ENCODE measurements at places on chromosomes 11 and 22. TPM values are rescaled to one million over a fixed set of nuclear protein-coding genes. Genes with fewer than 3 reads are reported as not detected.

- DNase-seq: peak; percentile 86
These were observed 69.9 kb downstream of the MPPED1 start for GRCh38 chr22:43481568-43482317.

GRCh38 chr22:23073526-23074229, 3.4 kb downstream of the GNAZ start:
- DNase-seq: peak; percentile 21

DNA sequence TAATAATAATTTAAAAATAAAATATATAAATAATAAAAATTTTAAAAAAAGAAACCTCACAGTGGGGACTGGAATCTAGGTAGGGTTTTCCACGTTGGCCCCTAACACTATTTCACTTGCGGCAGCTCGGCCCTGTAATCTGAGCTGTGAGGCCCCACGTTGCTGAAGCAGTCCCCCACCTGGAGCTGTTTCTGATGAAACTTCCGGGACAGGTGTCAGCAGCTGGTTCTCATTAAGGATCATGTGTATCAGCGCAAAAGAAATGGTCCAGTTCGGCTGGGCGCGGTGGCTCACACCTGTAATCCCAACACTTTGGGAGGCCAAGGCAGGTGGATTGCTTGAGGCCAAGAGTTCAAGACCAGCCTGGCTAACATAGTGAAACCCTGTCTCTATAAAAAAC, 17.3 kb downstream of the RHOD start:
- DNase-seq: peak; percentile 5

GRCh38 chr11:35600331-35600838, 17.9 kb upstream of the FJX1 start:
- peak; percentile 48 for DNase-seq

DNA sequence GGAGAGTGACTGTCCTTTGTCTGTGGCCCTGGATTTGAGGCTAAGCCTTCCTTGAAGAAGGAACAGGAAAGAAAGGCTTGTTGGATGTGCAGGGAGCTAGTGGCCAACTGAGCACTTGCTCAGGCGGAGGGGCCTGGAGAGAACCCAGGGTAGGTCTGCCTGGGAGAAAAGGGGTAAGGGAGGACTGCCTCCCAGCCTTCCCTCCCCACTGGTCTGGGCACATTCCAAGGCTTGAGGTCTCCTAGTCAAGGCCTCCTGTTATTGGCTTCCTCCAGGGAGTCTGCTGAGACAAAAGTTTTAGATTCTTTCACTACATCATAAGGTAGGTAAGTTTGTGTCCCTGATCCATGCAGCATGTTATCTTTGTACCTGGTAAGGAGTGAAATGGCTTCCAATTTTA, 15.2 kb downstream of the KCNQ1OT1 start:
- no peak for DNase-seq

GRCh38 chr22:23565305-23565914, 14.7 kb downstream of the IGLL1 start:
- DNase-seq: peak; percentile 84

DNA sequence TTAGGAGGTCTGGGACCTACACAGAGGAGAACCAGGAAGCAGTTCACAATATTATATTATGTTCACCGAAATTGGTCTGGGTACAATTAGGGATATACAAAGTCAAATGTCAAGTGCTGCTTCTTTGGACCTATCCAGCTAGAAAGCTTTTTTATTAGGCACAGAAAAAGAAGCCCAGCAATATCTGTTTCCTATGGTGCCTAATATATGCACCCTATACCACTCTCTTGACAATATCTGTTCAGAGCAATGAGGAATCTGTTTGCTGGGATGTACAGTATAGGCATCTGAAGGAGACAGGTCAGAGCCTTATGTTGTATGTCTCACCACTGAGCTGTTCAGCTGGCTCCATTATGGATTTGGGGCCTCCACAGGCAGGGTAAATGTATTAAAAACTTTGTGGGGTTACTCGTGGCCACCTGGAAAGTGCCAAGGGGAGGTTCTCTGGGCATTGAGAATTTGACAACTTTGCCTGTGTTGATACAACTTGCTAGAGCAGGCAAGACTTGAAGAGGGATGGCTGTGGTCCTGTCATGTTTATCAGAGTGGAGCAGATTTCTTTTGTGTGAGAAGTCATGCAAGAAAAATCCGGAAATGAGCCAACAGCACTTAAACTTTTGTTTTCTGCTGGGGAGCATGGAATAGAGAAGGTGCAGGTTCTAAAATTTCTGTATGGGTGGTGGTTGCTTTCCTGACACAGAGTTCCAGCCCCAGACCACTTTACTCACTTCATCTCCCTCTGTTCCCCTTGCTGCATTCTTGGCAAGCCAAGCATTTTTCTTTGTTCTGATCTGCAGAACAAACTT, 10.1 kb downstream of the STIM1 start:
- DNase-seq: peak; percentile 65

- peak; percentile 78 for DNase-seq
These were observed 1.3 kb upstream of the ZFTA start for GRCh38 chr11:63769714-63770455.

GRCh38 chr11:21893565-21893867, 299.4 kb upstream of the ANO5 start:
- DNase-seq: no peak

The GGTLC2 gene
- not detected for total RNA-seq

GRCh38 chr22:44616882-44617655, 84.9 kb upstream of the PRR5 start:
- DNase-seq: no peak

The MPPED2 gene
- total RNA-seq: 1.2 TPM

The PLAAT4 gene
- 26.1 TPM for total RNA-seq

GRCh38 chr11:109089144-109089543, 332.8 kb upstream of the C11orf87 start:
- DNase-seq: no peak

GRCh38 chr11:130550150-130550549, 101.7 kb downstream of the ADAMTS15 start:
- DNase-seq: no peak

GRCh38 chr11:35650467-35650866, 12.1 kb upstream of the TRIM44 start:
- no peak for DNase-seq

The CD3G gene
- total RNA-seq: not detected

The GLYAT gene
- total RNA-seq: not detected

The CPT1B gene
- 2.1 TPM for total RNA-seq

DNA sequence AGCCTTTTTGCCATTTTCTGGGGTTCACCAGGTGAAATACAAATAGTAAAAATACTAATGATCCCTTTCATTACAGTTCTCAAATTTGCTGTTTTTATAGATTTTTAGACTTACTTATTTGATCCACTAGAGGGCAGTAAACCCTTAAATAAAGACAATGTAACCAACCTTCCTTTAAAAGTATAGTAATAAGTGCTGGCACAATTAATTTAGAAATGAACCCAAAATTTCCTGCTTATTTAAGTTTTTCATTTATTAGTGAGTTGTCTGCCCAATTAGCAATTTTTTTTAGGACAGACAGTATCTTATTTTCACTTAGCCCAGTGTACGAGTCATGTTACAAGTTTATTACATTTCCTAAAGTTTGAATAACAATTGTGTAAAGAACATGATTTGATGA, 4.7 kb downstream of the DDIAS start:
- peak; percentile 73 for DNase-seq

GRCh38 chr11:96319898-96320656, 22.9 kb downstream of the MAML2 start:
- no peak for DNase-seq

DNA sequence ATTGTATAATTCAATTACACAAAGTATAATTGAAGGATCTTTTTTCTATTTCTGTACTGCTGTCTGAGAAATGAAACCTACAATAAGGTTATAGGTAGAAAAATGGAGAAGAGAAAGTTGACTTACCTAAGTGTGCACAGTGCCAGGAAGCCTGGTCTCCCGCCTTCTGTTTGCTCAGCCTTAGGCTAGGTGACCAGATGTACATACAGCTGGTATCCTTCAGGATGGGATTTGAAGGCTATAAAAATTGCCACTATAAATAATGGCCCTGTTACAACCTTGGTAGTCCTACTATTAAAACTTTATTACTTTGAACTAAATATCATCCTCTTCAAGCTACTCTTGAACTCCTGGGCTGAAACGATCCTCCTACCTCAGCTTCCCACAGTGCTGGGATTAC, 19.7 kb downstream of the OR51E2 start:
- DNase-seq: no peak

The RFPL1 gene
- not detected for total RNA-seq

DNA sequence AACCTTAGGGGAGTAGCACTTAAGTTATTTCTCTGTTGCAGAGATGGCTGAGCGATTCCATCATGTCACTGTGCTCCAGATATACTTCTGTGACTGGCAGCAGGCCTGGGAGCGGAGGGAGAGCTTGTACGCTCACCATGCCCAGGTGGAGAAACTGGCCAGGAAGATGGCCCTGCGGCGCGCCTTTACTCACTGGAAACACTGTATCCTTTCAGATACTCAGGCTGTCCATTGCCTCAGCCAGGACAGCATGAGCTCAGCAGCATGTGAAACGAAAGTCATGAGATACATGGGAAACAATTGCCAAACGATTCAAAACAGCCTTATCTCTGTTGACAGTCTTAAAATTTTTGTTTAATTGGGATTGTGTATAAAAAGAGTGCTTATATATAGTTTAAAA, 78.9 kb downstream of the SFI1 start:
- no peak for DNase-seq

The SCN3B gene
- under 0.01 TPM for total RNA-seq

The IFT27 gene
- 22.1 TPM for total RNA-seq

GRCh38 chr11:56396047-56396446, 16.4 kb upstream of the OR5AL1 start:
- no peak for DNase-seq

The TRPC6 gene
- under 0.01 TPM for total RNA-seq

- DNase-seq: no peak
These were observed 24.1 kb downstream of the CUL5 start for GRCh38 chr11:108032800-108033199.

DNA sequence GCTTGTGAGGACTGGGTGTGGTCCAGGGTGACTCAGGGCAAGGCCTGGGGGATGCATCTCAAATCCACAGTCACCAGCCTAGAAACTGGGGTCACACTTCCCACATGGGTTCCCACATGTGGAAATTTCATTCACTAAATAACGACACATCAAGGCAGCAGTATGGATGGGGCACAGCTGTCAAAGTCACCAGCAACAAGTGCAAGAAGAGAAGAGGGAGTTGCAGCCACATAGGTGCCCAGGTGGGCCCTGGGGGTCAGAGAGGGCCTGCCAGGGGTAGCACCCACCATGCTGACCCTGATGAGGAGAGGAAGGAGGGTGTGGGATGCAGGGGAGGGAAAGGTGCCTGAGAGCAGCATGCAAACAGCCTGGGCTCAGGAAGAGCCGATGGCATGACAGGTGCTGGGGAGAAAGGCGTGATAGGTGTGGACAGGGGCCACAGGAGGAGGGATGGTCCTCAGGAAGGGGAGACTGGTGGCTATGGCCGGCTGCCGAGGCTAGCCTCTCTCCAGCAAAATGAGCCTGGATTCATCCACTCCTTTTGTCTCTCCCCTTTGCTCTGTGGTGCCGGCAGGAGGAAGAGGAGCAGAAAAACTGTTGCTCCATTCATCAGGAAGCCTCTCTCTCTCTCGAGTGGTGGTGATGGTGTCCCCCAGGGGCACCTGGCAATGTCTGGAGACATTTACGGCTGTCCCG, 22.3 kb downstream of the DGCR6L start:
- DNase-seq: no peak

DNA sequence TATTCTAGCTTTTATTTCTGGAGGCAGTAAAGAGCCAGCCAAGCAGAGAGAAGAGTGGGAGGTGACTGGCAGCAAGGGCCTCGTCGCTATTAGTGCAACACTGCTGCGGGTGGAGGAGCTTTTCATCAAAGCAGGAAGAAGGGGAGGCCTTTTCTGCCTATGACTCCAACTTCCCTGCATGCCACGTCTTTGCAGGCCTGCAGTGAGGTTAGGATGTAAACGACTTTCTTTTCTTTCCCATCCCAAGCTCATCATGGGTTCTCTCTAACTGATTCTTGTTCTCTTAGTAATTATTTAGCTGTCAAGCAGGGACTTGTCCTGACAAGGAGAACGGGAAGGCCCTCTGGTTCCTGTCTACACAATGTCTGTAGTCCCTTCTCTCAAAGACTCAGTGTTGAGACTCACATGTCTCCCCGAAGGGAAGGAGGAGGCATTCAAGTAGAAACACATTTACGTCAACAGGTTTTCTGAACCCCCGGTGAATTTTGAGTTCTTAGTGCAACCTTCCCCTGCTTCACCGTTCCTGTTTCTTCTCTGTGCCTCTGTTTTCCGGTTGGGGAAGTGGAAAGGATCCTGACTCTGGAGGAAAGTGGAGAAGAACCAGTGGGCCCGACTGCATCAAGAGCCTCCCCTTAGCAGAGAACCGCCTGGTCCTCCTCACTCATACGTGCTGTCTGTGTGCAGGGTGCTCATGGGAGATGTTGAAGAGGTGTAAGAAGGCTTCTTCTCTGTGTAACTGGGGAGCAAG, 56.9 kb downstream of the PACS1 start:
- peak; percentile 73 for DNase-seq

DNA sequence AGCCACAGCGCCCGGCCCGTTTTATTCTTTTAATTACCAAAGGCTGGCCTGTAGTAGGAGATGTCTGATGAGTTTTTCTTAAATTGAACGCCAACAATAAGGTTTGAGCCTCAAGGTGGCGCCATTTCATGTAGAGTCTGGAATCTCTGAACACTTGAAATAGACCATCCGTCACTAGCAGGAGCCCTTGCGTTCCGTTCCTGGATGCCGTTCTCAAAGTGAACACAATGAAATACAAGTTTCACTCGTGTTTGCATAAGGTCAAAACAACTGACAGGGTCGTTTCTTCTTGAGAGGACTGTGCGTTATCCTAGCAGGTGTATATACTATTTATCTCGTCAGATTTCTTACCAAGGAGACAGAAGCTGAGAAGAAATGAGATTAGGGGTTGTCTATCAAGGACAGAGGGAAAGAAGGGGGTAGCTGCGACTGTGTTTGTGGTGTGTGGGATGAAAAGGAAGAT, 18.7 kb upstream of the SCGB1D1 start:
- peak; percentile 86 for DNase-seq

DNA sequence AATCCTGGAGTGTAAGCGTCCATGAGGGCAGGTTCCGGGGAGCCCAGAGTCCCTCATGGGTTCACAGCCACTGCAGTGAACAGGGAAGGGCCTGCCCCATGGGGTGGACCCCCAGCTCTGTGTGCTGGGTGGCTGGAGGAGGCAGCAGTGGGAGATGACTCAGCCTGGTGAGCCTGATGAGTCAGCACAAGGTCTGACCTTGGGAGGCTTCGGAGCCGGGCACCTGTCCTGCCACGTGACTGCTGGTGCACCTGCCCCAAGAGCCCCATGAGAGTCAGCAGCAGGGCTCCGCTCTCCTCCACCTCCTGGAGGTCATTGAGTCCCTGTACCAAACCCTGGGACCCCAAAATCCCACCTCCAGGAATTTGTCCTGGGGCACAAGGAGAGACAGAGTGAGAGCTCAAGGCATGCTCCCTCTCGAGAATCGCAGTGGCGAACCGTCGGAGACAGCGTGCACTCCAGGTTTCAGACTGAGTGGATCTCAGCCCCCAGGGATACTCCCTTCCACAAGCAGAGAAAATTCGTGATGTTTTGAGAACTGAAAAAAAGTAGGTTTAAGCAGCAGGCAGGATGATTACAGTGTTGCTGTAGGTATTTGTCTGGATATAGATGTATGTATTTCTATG, 1221.7 kb downstream of the BRD1 start:
- no peak for DNase-seq

- peak; percentile 34 for DNase-seq
These were observed 717 bp downstream of the OSM start for GRCh38 chr22:30265823-30266444.

The MOGAT2 gene
- not detected for total RNA-seq
